ENCODE measurements at places on chromosomes 1 and 21.

- no peak for DNase-seq
Measured at GRCh38 chr1:15685820-15686219, 1.7 kb downstream of the PLEKHM2 start.

GRCh38 chr1:208033236-208033635, 122.3 kb upstream of the CD34 start:
- DNase-seq: no peak

DNA sequence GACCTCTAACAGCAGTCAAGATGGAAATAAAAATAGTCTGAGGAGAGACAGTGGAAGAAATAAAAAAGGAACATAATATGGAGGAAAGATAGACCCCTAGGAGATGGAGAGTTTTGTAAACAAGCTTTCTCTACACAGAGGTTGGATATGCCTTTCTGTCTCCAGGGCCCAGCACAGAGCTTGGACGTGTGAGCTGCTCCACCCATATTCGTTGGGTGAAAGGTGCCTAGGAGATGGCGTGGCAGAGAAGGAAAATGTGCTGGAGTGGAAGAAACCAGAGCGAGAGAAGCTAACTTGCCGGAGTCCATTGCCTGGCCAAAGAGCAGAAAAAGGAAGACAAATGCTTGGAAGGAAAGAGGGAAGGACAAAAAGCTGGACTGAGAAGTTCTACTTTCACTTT, 78.3 kb upstream of the LMO4 start:
- DNase-seq: no peak

DNA sequence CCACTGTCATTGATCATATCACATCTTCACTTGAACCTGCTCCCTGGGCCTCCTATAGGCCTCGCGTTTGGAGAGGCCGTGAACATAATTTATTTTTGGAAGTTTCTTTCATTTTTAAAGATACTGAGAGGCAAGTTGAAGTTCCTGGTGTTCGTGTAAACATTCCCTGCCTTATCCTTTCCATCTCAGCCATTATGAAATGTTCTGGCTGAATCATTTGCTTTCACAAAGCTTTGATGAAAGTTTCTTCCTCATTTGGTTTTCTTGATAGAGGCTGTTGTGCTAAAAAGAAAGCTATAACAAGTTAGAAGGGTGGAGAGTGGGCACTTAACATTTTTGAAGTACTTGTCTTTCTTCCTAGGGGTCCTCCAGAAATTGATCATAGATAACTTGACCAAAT, 15.5 kb downstream of the CAMTA1 start:
- no peak for DNase-seq

DNA sequence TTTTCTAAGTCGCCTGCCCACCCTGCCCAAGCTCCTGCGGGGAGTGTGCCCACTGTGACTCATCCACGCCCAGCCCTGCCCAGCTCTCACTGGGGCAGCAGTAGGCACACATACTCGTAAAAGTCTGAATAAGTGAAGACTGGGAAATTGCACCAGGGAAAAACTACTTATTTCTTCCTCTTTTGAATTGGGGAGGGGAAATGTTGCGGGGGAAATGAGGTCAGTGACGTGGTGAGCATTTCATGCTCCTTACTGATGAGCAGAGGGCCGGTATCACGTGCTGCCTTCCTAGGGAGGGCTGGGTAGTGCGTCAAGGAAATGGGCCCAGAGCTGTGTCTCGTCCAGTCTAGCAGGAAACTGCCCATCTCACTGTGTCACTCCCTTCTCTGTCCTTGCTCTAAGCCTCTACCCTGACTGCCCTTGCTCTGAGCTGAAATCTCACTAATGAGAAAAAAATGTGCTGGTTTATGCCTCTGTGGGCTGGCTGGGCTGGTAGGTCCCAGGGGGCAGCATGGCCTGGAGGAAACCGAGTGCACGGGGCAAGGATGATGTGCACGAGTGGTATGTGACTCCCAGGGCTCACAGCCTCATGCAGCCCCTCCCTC, 13.5 kb upstream of the TNFRSF1B start:
- no peak for DNase-seq

DNA sequence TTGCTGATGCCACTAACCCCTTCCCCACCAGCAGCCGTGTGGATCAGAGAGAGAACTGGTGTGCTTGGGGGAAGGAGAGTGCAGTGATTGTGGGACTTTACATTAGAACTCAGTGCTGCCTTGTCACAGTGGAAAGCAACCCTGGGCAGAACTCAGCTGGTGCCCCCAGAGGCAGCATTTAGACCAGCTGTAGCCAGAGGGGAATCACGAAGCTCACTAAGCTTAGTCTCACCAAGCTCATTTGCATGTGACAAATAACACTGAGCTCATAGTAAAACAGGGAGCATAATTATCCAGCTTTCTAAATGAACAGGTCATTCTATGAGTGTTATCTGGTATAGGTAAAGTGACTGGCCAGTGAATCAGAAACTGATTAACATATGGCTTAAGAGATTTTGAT, 9.8 kb upstream of the SMAP2 start:
- DNase-seq: no peak

GRCh38 chr1:93616996-93617669, 64.5 kb downstream of the BCAR3 start:
- DNase-seq: no peak

DNA sequence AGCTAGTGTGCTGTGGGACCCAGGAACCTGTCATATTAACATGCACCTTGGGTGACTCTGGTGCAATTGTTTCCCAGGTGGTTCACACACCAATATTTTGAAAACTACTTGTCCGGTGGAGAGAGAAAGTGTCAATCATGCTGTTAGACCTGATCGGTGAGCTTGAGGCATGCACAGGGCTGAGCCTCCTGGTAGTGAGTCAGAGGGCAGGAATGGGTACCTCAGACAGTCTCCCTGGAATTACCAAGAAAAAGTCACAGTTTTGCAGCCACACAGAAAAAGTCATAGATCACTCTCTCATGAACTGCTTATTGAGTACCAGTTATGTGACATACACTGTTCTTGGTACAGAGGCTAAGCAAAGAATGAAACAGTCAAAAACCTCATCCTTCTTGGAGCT, 140.1 kb upstream of the NFIA start:
- no peak for DNase-seq

DNA sequence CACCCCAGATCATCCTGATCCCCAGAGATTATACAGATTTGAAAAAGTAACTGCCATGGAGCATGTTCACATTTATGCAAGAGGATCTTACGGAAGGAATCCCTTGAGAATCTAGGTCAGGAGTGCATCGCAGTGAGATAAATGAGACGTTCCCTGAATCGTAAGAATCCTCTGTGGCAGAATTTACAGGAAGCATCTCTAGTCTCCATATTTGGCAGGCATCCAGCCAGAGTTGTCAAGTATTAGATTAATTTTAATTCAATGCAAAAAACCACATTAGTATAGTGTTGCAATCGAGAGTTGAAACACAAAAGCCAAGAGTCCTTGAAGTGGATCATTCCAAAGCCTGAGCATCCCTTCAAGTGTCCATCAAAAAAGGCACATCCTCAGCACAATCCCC, 100.8 kb downstream of the RRAGC start:
- no peak for DNase-seq

- no peak for DNase-seq
Measured at GRCh38 chr1:11286735-11287410, 13.9 kb downstream of the UBIAD1 start.

- DNase-seq: no peak
Measured at GRCh38 chr1:20325844-20326420, 35.3 kb downstream of the VWA5B1 start.

GRCh38 chr1:118688891-118689290, 299.3 kb downstream of the TBX15 start:
- no peak for DNase-seq

DNA sequence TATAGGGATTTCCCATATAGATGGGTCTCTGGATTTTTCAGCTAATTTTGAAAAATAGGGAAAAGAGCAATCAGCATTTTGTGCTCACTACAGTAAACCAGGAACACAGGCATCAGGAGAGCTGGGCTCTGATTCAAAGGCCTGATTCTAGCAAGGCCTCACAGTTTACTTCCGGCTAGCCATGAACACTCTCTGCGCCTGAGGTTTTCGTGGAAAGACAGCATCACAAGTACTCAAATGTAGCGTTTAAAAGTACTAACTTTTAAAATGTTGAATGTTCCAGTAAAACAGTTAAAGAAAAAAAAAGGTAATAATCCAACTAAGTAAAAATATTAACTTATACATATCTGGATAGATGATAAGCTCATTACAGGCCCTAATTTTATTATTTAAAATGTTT, 120.6 kb downstream of the SLC45A1 start:
- no peak for DNase-seq

- DNase-seq: no peak
Measured at GRCh38 chr1:21937372-21938121, 437 bp upstream of the HSPG2 start.

DNA sequence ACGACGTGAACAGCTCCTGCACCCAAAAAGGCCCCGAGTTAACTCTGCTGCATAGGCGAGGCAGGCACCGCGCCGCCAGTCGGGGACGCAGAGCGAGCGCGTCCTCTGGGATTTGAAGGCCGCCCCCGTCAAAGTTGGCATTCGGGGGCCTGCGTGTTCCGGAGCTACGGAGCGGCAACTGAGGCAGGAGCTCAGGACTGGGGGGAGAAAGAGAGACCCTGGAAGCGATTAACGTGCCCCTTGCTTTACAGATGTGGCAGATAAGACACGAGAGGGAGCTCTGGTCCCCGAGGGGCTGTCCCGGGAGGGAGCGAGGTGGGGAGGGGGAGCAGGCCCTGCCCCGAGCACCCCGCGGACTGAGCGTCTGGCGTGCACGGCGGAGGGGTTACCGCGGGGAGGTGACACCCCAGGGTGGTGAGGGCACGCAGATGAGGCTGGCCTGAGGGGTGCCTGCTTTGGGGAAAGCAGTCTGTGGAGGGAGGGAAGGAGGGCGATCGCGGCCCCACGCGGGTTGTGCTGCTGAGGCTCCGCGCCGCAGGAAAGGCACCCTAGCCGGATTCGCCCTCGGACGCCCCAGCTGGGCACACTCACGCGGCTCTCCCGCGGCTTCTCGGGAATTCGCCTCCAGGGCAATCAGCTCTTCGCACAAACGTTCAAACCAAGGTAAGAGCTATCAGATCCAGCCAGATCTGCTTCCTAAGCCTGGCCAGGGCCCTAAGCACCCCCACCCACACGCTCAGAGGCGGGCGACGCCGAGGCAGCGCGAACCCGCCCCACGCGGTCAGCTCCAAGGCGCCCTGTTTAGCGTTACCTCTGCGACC, 26.5 kb downstream of the ACTA1 start:
- no peak for DNase-seq

GRCh38 chr21:37253991-37254390, 13.1 kb downstream of the VPS26C start:
- DNase-seq: no peak

DNA sequence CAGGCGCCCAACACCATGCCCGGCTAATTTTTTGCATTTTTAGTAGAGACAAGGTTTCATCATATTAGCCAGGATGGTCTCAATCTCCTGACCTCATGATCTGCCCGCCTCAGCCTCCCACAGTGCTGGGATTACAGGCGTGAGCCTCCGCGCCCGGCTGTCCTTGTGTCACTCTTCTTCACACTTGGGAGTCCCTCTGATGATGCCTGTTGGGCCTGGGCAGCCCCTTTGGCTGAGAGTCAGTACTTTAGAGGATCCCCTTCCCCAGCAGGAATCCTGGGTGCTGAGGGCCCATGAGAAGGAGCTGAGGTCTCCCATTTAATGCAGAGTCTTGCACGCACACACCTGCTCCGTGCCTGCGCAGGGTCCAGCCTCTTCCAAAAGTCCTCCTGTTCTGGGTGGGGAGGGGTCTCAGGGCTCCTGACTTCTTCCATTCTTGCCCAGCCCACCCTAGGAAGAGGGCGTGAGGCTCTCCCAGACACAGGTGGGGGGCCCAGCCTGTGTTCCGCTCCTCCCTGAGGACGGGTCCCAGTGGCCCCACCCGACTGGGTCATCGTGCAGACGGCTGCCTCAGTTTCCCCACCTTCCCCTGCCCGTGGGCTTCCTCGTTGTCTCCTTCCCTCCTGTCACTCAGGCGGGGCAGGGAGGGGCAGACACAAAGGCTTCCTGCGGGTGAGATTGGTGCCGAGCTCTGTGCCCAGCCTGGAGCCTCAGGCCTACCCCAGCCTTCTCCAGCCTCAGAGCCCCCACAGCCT, 3.9 kb downstream of the TTLL10 start:
- DNase-seq: no peak

DNA sequence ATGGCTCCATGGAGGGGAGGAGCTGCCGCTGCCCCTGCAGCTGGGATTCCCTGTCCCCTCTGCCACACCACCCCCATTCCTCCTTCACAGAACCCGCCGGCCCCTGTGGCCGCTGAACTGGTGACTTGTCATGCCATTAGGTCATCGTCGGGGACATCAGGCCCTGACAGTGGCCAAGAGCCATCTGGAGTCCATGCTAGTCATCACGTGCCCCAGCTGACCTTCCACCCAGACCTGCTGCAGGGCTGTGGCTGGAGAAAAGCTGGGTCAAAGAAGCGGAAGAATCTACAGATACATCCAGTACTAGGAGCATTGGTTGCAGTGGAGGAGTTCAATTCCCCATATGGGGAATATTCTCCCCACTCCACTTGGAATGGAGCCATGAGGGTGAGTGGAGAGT, 78.1 kb downstream of the KCNJ15 start:
- no peak for DNase-seq

GRCh38 chr1:2447276-2448097, 28.6 kb upstream of the PLCH2 start:
- DNase-seq: no peak

DNA sequence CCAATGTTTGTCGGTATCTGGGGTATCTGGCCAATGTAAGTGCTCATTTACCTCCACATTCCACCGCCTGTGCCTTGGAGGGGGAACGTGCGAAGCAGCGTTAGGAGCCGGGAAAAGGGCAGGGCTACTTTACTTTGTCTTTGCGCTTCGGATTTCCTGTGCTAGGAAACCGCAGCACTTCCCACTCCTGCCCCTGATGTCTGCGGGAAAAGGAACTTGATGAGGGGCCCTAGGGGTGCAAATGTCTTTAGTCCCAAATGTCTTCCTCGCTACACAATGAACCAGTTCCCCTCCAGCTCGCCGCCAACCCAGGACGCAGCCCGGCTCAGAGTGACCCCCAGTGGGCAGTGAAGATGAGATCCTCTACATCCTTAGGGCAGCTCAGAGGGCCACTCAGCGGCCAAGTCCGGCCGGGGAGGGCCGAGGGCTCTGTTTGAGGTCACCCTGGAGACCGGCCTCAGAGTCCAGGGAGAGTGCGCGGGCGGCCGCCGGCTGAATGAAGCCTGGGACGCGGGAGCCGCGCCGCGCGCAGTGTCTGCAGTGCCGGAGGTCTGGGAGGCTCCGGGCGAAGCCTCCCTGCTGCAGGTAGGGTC, at the start of gene DYNLT5:
DYNLT5 (plus strand) TSS at position 460 of the 593 bp plus-strand sequence. CDS start 2,200 bp downstream, outside the sequence.
- DNase-seq: no peak

- DNase-seq: no peak
Measured at GRCh38 chr1:228453022-228453560, 34.1 kb upstream of the RNF187 start.

DNA sequence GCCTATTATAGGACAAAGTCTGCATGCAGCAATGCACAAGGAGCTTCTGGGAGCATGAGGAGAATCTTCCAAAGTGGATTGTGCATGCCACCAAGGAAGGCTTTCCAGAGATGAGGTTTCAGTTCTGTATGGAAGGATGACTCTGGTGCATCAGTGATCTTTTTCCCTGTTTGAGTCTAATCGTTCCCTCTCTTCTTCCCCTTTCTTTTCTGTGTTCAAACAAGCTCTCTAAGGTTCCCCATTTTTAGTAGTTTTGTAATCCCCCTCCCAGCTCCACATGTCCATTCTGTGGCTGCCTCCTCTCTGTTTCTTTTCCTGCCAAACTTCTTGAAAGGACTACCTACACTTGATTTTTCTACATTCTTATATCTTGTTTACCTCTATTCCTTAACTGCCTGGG, 43.3 kb upstream of the USP25 start:
- no peak for DNase-seq
